Activated naive CD8-positive, alpha-beta T cell treated with anti-CD3 and anti-CD28 coated beads for 36 hours (primary cell): ENCODE measurements at places on chromosomes 2 and 18. TPM values are rescaled to one million over a fixed set of nuclear protein-coding genes. Genes with fewer than 3 reads are reported as not detected.

DNA sequence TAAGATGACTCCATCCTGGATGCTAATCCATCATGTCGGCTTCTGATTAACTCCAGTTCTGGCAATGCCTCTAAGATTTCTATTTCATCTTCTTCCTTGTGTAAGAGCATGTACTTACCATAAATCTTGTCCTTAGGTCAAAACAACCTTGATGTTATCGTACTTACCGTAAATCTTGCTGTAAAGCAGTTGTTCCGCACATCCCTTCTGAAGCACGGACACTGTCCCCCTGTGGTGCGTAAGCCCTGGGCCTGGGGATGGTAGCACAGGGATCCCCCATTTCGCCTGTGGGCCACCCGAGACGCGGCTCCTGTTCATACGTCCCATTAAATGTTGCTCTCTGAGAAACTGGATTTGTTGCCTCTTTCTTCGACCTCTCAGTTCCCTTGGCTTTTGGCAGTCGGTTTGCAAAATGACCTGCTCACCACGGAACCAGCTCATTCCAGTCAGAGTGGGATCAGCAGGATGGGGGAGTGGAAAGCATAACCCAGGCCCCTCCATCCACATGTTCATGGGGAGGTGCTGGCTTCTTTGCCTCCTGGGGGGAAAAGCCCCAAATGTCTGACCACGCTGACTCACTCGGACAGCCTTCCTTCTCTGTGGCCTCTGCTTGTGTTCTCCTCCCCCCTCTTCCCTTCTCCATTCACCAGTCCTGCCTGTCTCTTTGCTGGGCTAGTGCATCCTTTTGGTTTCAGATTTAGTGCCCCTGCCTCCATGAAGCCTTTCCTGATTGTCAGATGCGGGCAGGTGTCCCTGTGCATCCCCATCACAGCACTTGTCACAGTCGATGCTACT lies 49.9 kb downstream of the RAB31 start:
- no peak for DNase-seq

DNA sequence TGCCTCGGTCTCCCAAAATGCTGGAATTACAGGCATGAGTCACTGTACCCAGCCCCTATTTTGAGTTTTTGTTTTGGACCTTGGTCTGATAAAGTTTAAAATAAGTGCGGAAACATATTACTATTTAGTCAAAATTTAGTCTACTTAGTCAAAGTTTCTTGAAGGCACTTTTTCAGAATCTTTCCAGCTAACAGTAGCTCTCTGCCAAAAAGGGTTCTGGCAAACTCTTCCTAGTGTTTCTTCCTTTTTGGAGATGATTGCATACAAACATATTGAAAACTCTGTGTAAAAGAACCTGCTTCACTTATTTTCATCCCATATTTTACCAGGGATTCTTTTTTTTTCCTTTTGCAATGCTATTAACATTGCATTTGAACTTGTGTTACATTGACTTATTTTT lies 28.8 kb downstream of the GMCL1 start:
- DNase-seq, result no peak

Gene STAMBP
- total RNA-seq, result 76.4 TPM

Gene PNPT1
- total RNA-seq, result 78.0 TPM
